ENCODE measurements at places on chromosomes 2 and 18. TPM values are rescaled to one million over a fixed set of nuclear protein-coding genes. Genes with fewer than 3 reads are reported as not detected.

- H3K36me3 ChIP-seq, result no peaks in the 10 kb centered on the region
- no peak overlapping the region for H3K4me3 ChIP-seq
- H3K4me1 ChIP-seq, result peaks cover 11% of the 10 kb centered on the region
- no peak overlapping the region for H3K27ac ChIP-seq
- no peak for DNase-seq
Observed at GRCh38 chr2:75609937-75610508, 36.6 kb upstream of the MRPL19 start.

- DNase-seq, result no peak
- H3K4me3 ChIP-seq, result no peak overlapping the region
- no peak overlapping the region for H3K27ac ChIP-seq
- H3K36me3 ChIP-seq, result no peaks in the 10 kb centered on the region
Observed at GRCh38 chr2:15331787-15332186, 229.3 kb downstream of the NBAS start.

GRCh38 chr2:239250216-239251081, 150.4 kb downstream of the HDAC4 start:
- DNase-seq, result no peak
- peaks cover 21% of the 10 kb centered on the region for H3K4me1 ChIP-seq
- H3K27me3 ChIP-seq, result no peaks in the 10 kb centered on the region
- no peak overlapping the region for H3K4me3 ChIP-seq
- H3K36me3 ChIP-seq, result no peaks in the 10 kb centered on the region

DNA sequence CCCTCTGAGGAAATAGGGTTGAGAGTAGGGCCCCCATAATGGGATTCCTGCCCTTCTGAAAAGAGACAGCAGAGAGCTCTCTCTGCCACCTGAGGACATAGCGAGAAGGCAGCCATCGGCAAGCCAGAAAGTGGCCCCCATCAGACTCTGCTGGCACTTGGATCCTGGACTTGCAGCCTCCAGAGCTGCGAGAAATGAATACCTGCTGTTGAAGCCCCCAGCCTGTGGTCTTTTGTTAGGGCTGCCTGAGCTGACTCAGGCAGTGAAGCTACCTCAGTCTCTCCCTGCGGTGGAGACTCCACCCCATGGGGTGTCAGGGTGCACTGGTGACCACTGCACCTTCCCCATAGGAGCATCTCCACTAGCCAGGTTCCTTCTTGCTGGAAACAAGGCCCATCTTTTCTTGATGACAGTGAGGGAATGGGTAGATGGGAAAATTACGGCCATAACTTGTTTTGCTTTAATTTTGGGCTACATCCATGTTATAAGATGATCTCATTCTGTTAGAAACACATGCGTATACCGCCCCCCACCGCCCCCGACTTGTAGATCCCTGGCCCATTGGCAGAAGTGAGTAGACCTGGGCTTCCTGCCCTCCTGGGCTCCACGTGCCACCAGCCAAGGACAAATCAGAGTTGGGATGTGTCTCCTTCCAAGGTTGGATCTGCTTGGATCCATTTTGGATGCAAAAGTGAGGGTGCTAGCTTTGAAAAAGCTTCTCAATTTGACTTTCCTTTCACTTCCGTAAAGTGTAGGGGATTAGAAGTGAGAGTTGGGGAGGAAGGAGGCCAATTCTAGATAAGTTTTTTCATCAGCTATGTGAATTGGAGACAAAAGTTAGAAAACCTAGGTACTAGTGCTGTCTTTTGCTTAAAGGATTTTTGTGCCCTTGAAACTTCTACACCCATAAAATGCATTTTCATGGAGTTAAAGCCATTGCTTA, 42.9 kb downstream of the NCK2 start:
- no peaks in the 10 kb centered on the region for H3K27me3 ChIP-seq
- no peak overlapping the region for H3K27ac ChIP-seq
- peaks cover 53% of the 10 kb centered on the region for H3K4me1 ChIP-seq
- no peak overlapping the region for H3K4me3 ChIP-seq
- DNase-seq, result no peak

GRCh38 chr2:127090281-127091120, 16.5 kb downstream of the BIN1 start:
- no peak for DNase-seq
- no peak overlapping the region for H3K27ac ChIP-seq
- H3K36me3 ChIP-seq, result no peaks in the 10 kb centered on the region
- H3K27me3 ChIP-seq, result no peaks in the 10 kb centered on the region

GRCh38 chr18:79489899-79490625, 94.3 kb downstream of the NFATC1 start:
- H3K4me1 ChIP-seq, result peaks cover 3% of the 10 kb centered on the region
- no peak overlapping the region for H3K27ac ChIP-seq
- no peak overlapping the region for H3K4me3 ChIP-seq
- H3K27me3 ChIP-seq, result no peaks in the 10 kb centered on the region

- H3K27me3 ChIP-seq, result no peaks in the 10 kb centered on the region
- no peak overlapping the region for H3K27ac ChIP-seq
- H3K36me3 ChIP-seq, result no peaks in the 10 kb centered on the region
- no peak overlapping the region for H3K4me3 ChIP-seq
Observed at GRCh38 chr2:168603439-168603961, 147.4 kb downstream of the CERS6 start.

DNA sequence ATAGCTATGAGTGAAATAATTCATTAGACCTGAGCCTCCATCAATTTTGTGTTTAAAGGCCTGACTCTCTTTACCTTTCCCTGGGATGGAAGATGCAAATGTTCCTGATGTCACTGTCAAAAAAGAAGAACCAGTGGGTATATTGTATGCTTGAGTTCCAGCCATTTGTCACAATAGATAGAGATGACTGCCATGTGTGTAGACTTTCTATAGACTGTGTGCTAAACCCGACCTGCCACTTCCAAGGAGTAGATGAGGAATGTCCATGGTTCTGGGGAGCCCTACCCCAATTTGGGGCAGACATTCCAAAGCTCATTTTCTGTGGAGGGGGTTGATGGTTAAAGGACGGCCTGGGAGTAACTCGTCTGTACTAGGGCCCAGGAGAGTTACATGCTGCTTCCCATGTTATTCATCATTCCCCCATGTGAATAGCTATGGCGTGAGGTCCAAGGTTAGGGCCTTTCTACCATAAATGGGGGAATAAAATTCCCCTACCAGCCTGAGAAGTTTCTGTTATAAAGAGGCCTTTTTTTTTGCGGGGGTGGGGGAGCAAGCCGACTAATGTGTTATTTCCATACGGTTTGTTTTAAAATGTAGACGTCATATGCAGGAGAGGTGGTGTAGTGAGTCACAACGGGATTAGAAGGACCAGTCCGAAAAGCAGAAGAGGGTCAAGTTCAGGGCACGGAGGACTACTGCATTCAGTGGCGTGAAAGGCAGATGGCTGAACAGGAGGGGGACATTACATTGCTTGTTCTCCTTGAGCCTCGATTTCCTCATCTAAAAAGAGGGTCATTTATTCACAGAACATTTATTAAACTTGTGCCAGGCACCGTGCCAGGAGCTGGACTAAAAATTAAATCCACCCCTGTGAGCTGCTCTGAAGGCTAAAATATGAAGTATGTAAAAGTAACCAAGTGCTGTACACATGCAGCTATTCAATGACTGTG, 24.0 kb downstream of the IL1B start:
- DNase-seq, result no peak
- H3K36me3 ChIP-seq, result no peaks in the 10 kb centered on the region
- H3K4me1 ChIP-seq, result peaks cover 30% of the 10 kb centered on the region
- no peaks in the 10 kb centered on the region for H3K27me3 ChIP-seq

- H3K4me1 ChIP-seq, result peaks cover 3% of the 10 kb centered on the region
- no peak overlapping the region for H3K27ac ChIP-seq
- no peak for DNase-seq
- H3K27me3 ChIP-seq, result no peaks in the 10 kb centered on the region
Observed at GRCh38 chr2:134739236-134739878, 20.6 kb upstream of the TMEM163 start.

- H3K4me1 ChIP-seq, result no peaks in the 10 kb centered on the region
- DNase-seq, result no peak
- H3K27me3 ChIP-seq, result no peaks in the 10 kb centered on the region
- H3K36me3 ChIP-seq, result no peaks in the 10 kb centered on the region
- H3K4me3 ChIP-seq, result no peak overlapping the region
Observed at GRCh38 chr2:110783196-110783873, 51.0 kb downstream of the ACOXL start.

DNA sequence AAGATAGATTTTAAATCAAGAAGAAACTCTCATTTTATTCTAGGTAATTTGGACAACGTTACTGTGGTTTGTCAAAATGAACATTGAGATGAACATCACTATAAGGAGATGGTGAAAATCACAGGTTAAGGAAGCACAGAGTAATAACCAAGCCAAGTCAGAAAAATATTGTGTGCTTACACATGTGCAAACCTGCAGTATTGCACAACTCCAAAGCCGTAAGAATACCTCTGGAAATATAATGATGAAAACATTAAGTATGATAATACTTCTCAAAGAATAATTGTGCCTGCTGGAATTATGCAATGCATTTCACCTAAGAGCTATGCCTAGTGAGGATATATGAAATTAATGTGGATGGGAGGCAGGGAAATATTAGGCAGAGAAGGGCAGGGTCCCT, 21.1 kb upstream of the GALNT5 start:
- no peak for DNase-seq
- no peak overlapping the region for H3K27ac ChIP-seq
- no peaks in the 10 kb centered on the region for H3K27me3 ChIP-seq
- no peaks in the 10 kb centered on the region for H3K4me1 ChIP-seq
- H3K36me3 ChIP-seq, result no peaks in the 10 kb centered on the region

DNA sequence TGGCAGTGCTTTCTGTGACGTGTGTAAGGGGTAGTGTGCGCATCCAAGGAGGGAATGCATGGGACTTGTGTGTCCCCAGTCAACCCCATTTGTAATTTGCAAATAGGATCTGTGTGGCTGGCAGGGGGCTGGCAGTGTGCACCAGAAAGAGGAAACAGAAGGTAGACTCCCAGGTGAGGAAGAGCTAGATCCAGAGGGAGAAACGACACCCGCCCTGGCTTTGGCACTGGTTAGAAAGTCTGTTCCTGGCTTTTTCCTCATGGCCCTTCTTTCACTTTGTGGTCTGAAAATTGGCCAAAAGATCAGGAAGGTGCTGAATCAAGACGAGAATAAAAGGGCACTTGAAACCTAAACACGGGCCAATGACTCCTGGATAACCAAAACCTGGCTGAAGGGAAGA, 33.3 kb downstream of the PRKCE start:
- no peak for DNase-seq
- no peaks in the 10 kb centered on the region for H3K36me3 ChIP-seq
- no peaks in the 10 kb centered on the region for H3K27me3 ChIP-seq

DNA sequence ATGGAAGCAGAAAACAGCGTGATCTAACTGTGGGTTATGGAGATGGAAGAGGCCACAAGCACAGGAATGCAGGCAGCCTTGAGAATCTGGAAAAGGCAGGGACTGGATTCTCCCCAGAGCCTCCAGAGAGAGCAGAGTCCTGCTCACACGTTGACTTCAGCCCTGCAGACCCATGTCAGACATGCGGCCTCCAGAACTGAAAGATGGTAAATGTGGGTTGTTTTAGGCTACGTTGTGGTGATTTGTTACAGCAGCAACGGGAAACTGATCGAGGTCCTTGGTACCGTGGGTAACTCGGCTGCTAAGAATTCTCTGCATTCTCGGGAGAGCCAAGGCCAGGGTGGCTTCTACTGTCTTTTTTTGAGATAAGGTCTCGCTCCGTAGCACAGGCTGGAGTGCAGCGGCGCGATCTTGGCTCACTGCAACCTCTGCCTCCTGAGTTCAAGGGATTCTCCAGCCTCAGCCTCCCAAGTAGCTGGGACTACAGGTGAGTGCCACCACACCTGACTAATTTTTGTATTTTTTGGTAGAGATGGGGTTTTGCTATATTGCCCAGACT, 97.1 kb downstream of the ACKR3 start:
- H3K27ac ChIP-seq, result no peak overlapping the region
- peaks cover 7% of the 10 kb centered on the region for H3K4me1 ChIP-seq
- no peaks in the 10 kb centered on the region for H3K27me3 ChIP-seq

DNA sequence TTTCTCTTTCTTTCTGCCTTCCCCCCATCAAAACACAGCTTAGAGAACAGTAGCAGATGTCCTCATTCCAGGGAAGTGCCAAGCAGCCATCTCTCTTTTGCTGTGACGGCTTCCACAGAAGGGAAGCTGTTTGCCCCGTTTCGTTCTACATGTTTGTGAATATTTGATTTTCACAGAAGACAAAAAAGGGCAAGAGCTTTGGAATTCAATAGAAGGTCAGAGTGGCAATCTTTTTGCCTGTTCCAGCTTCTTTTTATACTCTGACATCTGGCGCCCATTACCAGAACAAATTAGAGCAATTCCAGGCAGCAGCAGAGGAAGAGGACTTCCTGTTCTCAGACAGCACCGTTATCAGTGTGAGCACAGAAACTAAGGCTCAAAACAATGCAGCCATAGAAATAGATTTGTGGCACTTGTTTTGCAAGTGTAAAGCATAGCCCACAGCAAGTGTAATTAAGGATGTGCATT, 79.0 kb upstream of the CDH19 start:
- DNase-seq, result peak; percentile 46
- no peak overlapping the region for H3K4me3 ChIP-seq
- peak overlapping the region; percentile 55 for H3K27ac ChIP-seq

GRCh38 chr2:73285159-73285739, 971 bp upstream of the FBXO41 start:
- DNase-seq, result no peak
- peak overlapping the region; percentile 81 for H3K4me3 ChIP-seq
- H3K36me3 ChIP-seq, result no peaks in the 10 kb centered on the region
- no peaks in the 10 kb centered on the region for H3K27me3 ChIP-seq
- peaks cover 16% of the 10 kb centered on the region for H3K4me1 ChIP-seq

- DNase-seq, result no peak
- no peak overlapping the region for H3K27ac ChIP-seq
- H3K4me3 ChIP-seq, result peak overlapping the region; percentile 18
- no peaks in the 10 kb centered on the region for H3K36me3 ChIP-seq
Observed at GRCh38 chr2:40488927-40489677, 37.2 kb upstream of the SLC8A1 start.

DNA sequence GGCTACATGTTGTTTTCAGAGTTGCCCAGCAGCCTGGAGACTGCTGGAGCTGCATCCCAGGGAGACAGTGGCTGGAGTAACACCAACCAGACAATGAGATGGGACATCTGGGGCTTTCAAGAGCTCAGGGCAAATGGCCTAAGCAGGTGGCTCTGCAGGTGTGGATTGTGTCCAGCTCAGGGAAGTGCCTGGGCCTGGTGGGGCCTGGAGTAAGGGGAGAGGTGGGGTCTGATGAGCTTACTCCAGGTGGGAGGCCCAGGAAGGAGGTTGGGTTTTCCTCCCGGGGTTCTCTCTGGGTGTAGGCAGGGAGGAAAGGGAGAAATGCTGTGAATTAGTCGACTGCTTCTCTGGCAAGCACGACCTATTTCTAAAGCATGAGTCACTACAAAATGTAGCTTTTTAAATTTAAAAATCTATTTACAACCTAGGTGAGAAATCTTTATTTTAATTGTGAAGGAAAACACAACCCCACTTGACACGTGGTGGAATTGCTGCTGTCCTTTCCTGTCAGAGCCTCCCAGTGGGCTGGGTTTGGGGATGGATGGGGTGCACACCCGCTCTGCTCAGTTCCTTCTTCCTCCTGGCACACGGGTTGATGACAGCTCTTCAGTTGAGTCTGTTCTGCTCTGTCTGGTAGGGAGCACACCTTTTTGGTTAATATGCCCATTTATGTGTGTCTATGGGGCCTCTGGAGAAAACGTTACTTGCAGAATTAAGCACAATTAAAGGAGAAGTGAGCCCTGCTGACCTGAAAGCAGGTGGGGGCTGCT, 81.6 kb downstream of the SH3RF3 start:
- H3K4me1 ChIP-seq, result no peaks in the 10 kb centered on the region
- no peak overlapping the region for H3K4me3 ChIP-seq
- no peaks in the 10 kb centered on the region for H3K27me3 ChIP-seq

The PTPN18 gene
- polyA plus RNA-seq, result 23.3 TPM

The TRIM54 gene
- 28.3 TPM for polyA plus RNA-seq

The NYAP2 gene
- 0.17 TPM for polyA plus RNA-seq

The EGR4 gene
- polyA plus RNA-seq, result 4.6 TPM

The DES gene
- polyA plus RNA-seq, result 199 TPM

The G6PC2 gene
- 2.4 TPM for polyA plus RNA-seq

The CYP27A1 gene
- 30.2 TPM for polyA plus RNA-seq

The CPO gene
- polyA plus RNA-seq, result 0.90 TPM

The FAM237A gene
- 3.7 TPM for polyA plus RNA-seq

All from testis (tissue), 5 donors.